Activated CD4-positive, CD25-positive, alpha-beta regulatory T cell treated with anti-CD3 and anti-CD28 coated beads, Interleukin-2, amount 50 U/mL, for 24 hours (primary cell): ENCODE measurements at places on chromosomes 7 and 10.

GRCh38 chr10:110360857-110361474 is 56.2 kb upstream of the SMNDC1 start:
- no peak for ATAC-seq

- no peak for ATAC-seq
Observed at GRCh38 chr7:51316666-51317581, at the start of gene COBL. COBL (minus strand) TSS chr7:51316809; CDS start chr7:51316633, 176 bp downstream.

DNA sequence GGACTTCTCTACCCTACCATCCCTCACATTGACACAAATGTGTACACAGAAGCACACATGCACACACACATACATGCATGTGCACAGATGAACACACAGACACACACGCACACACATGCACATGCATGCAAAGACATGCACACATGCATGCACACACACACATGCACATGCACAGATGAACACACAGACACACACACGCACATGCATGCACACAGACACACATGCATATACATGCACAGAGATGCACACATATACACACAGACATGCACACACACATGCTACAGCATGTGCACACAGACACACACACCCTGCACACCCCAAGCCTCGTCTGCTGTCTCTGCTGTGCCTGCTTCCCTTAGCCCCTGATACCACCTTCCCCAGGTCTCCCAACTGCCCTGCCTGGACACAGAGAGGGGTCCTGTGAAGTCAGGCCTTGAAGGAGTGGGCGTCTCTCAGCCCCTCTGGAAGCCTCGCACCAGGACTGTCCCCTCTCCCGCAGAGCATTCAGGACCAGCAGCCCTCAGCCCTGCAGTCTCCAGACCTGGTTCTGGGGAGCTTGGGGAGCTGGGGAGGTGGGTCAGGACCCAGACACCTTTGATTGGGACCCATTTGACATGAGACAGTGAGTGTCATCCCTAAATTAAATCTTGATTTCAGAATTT is 181.8 kb downstream of the DNAJB6 start:
- ATAC-seq, result no peak

DNA sequence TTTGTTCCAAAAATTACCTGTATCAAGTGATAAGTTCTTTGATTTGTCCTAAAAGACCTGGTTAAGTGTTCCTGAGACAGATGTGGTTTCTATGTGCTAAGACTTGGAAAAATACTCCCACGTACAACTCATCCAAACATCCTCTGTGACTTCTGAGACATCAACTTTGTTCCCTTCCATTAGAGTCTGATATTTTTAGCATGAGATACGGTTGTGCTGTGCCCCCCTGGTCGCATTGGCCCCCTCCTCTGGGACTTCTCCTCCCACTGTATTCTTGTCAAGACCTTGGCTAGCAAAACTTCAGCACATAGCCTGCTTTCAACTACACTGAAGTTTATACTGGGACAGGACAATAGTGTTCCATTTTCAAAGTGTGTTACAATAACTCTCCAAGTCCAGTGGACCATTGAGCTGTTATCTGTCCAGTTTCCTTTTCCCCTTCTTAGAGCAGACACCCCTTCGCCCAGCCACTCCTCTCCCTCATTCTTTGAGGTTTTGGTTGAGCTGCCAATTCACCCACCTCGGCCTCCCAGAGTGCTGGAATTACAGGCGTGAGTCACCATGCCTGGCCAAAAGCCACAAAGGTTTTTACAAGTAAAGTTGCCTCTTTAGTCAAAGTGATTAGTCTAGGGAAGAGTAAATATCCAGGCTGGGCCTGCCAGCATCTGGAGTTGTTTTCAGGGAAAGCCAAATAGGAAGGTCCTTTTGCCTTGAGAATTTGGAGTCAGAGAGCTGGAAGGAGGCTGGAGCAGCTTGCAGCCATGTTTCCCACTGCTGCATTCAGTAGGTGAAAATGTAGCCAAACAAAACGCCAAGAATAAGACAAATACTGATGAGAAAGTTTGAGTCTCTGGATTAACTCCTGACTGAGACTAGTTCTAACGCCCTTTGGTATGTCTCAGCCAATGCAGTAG is 17.8 kb upstream of the PDLIM1 start:
- ATAC-seq, result no peak

DNA sequence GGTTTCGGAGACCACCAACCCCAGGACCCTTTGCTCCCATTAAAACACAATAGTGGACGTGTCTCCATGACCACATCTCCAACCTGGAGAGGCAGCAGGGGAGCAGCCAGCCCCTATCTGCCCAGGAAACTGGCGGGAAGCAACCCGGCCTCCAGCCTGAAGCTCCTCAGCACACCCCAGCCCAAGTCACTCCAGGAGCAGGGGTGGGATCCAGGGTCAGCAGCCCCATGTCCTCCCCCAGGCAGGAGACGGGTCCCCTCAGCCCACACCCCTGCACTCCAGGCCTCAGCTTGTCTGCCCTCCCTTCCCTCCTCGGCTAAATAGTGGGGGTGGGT is 601 bp downstream of the ADAM8 start:
- ATAC-seq, result no peak

- ATAC-seq, result no peak
Observed at GRCh38 chr7:37128327-37129034, 320.2 kb downstream of the ELMO1 start.

- ATAC-seq, result no peak
Observed at GRCh38 chr7:130736298-130736900, 2.4 kb upstream of the KLF14 start.

DNA sequence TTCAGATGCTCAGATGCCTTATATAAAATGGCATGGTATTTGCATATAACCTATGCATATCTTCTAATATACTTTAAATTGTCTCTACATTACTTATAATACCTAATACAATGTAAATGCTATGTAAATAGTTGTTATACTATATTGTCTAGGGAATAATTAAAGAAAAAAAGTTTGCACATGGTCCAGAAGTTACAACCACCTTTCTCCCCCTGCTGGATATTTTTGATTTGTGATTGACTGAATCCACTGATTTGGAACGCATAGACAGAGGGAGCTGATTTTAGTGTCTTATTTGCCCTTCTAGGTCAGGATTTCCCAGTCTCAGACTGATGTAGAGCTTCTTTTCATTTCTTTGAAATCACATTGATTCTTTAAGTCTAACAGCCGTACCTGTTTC is 31.8 kb downstream of the MDFIC start:
- no peak for ATAC-seq

GRCh38 chr7:113368256-113368655 is 249.9 kb upstream of the SMIM30 start:
- ATAC-seq, result no peak

GRCh38 chr10:93309062-93309461 is 173.1 kb downstream of the MYOF start:
- ATAC-seq, result no peak

DNA sequence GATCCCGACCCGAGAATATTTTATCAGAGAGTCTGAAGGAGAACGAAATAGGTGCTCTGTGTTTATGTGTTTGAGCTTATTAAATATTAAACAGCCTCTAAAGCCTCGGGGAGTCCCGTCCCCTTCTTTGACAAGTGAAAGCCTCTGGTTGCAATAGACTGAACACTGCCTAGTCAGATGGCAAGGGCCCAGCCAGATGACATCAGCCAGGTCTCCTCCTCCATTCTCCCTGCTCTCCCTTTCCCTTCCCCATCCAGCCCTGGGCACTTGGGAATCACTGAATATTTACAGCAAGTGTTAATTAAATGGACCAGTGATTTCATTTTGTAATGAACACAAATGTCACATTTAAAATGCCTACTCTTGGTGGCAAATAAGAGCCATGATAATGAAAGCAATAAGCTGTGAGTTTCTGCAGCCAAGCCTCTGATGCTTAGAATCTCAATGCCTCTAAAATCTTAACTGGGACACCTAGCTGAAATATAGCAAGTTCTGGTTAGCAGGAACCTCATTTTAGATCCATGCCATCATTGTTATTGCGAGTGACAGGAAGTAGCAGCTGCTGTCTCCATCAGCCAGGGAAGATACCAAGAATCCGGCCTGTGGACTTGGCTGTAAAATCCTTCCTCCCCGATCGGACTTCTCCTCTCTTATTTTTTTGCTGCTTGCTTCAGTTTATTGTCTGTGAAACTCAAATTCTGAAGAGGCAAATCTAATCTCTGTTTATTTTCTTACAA is 202.1 kb downstream of the PRPF18 start:
- no peak for ATAC-seq

DNA sequence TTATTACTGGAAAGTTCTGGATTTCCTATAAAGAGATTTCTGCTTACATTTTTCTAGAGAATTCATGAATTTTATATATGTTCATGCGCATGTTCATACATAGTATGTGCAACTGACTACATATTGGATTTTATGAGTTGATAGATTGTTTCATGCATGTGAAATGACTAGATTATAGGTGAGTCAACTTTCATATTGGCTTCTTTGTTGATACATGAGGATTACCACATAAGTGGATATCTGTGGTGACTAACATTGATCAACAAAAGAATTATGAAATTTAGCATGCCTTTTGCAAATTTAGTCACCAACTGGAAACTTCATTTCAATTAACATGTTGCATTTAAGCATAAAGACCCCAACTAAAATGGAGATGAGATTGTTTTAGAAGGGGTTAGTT is 99.0 kb downstream of the GNAT3 start:
- ATAC-seq, result no peak

DNA sequence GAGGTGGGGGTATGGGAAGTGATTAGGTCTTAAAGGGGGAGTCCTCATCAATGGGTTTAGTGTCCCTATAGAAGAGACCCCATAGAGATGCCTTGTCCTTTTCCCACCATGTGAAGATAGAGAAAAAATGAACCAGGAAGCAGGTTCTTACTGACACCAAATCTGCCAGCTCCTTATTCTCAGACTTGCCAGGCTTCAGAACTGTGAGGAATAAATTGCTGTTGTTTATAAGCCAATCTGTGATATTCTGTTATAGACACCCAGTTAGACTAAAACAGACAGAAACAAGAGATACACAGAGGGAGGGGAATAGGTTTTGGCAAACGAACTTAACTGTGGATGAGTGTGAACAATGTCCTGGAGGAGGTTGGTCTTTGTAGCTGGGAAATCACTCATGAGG is 381.4 kb downstream of the ADRA2A start:
- no peak for ATAC-seq

DNA sequence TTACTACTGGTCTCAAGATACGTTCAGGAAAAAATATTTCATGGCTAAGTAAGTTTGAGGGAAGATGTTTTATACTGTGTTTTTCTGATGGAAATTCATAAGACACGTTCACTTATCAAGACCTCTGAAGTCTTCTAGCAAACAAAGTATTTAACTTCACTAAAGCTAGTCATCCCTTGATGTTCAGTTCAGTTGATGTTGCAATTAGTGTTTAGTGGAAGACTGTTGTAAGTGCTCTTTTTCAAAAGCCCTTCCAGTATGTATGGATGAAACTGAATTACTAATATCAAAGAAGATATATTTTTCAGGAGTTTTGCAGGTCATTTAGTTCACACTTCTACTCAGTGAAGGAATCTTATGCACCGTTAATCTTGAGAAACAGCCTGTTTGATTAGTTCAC is 25.1 kb downstream of the CUL1 start:
- ATAC-seq, result no peak

DNA sequence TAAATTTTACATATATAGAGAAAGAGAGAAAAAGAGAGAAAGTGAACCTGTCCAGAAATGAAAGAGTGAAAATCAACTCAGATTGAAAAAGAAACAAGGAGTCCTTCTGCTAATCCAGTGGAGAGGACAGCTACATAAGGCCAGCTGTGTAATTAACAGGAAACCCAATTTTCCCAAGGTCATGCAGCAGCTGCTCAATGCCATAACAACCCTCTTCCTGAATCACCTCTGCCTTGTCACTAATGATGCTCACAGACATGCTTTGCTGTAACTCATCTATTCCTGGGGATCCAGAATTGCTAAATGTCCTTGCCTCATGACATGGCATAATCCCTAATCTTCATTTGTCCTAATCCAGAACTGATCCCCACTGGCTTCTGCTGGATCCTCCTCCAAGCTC is 288.6 kb downstream of the NEBL start:
- no peak for ATAC-seq

DNA sequence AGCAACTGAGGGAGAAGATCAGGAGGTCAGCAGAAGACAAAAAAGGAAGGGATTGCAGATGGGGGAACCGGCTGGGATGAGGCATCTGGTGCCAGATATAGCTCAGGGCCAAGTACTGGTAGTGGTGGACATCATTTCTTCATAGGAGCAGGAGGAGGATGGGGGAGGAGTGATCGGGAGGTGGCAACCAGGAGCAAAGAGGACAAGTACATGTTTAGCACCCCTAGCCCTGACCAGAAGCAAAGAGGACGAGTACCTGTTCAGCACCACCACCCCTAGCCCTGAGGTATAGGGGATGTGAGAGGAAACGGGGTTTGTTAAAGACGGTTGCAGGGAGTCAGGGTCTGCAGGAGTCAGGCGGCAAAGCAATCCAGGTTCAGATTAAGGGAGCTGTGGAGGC is 84.5 kb upstream of the NPS start:
- ATAC-seq, result no peak

GRCh38 chr7:29922921-29923700 is 66.5 kb downstream of the SCRN1 start:
- no peak for ATAC-seq
